ENCODE measurements at places on chromosomes 6 and 20. TPM values are rescaled to one million over a fixed set of nuclear protein-coding genes. Genes with fewer than 3 reads are reported as not detected.

DNA sequence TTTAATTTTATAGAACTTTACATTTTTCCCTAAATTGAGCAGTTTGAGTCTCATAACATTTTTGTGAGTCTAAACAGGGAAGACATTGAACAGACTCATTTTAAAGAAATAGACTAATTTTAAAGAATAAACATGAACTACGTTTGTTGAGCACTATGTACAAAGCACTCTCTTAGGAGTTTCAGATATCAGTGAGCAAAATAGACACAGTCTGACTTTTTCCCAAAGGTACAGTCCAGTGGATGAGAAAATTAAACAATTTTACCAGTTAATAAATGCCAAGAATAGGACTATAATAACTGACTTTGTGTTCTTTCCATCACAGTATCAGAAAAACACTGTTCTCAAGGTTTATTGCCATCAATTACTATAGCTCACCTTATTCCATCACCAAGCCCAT, 18.1 kb downstream of the OPRM1 start:
- no peak for DNase-seq

DNA sequence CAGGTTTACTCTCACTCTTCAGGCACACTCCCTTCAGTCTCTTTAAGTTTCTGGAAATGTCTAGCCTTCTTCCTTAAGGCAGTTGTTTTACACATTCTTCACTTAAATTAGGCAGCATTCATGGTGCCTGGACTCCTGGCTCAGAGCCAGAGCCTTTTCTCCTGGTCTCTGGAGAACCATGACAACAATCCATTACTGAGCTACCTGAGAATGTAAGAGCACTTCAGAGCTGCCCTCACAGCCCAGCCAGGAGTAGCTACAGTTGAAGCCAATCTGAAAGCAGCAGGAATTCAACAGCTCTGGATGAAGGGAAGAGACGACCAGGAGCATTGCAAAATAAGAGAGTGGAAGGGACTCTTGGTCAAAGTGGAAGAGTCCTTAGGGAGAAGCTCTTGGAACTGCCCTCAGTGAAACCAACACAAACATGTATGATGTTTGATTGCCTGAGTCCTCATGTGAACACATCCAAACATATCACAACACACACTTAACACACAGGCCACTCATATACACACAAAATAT, 416.8 kb upstream of the SPTLC3 start:
- no peak for DNase-seq

DNA sequence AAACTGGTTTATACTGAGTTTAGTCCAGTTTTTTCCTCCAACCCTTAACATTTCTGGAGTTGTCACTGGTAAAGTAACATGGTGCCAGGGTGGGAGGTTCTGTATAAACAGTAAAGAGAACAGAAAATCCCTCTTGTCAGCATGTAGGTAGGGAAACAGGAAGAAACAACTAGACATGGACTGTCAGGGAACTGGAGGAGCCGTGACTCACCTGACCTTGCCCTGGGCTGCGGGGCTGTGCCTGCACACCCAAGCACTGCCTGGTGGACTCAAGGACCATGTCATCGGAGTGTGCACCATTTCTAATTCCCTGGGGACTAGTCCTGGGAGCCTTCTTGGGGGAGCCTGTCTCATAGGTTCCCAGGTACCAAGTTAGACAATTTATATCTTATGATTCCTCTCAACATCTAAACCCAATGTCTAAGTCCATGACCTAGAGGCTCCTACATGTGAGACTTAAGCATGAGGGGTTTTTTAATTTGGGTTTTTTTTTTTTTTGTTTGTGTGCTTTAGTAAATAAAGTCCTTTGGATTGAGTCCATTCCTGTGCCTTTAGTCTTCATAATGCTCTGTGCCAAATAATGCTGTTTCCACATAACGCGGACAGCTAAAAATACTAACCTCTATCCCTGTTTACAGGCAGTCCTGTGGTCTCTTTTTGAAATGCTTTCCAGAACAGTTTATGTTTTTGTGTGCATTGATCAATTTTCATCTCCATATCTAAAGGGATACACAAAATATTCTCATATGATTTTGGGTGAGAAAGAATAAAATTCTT, 136.9 kb upstream of the SUPT3H start:
- no peak for DNase-seq

The DAAM2 gene
- not detected for total RNA-seq

The CARMIL1 gene
- total RNA-seq, result 4.0 TPM

The HSD17B8 gene
- 7.4 TPM for total RNA-seq
